ENCODE measurements at places on chromosomes 5 and 9.

DNA sequence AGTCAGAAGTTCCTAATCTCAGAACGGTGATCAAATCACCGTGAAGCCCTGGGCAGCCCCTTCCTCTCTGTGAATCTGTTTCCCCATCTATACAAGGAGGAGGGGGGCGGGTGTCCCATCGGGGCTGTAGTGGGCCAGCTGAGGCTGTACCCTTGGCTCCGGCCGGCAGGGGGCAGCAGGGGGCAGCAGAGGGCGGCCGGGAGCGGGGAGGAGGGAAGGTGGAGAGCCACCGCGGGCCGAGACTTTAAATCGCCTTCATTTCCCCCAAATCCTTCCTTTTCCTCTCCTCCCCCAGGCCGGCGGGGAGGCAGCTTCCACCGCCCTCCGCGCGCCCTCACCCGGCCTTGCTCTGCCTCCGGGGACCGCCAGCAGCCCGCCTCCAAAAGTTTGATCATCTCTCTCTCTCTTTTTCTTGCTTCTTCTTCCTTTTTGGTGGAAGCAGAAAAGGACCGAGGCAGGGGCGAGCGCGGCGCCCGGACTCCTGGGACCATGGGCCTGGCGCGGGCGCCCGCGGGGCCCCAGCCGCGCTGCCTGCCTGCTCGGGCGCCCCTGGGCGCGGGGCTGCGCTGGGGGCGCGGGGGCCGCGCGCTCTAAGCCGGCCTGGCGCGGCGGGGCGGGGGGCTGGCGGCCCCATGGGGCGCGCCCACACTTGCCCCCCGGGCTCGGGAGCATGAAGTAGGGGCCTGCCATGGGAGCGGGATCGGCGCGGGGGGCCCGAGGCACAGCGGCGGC is at the start of gene COL27A1:
Gene COL27A1, plus strand, starts transcription at position 275 of the 732 bp plus-strand sequence. Its CDS starts 414 bp downstream, at position 689.
- peak; percentile 91 for DNase-seq

DNA sequence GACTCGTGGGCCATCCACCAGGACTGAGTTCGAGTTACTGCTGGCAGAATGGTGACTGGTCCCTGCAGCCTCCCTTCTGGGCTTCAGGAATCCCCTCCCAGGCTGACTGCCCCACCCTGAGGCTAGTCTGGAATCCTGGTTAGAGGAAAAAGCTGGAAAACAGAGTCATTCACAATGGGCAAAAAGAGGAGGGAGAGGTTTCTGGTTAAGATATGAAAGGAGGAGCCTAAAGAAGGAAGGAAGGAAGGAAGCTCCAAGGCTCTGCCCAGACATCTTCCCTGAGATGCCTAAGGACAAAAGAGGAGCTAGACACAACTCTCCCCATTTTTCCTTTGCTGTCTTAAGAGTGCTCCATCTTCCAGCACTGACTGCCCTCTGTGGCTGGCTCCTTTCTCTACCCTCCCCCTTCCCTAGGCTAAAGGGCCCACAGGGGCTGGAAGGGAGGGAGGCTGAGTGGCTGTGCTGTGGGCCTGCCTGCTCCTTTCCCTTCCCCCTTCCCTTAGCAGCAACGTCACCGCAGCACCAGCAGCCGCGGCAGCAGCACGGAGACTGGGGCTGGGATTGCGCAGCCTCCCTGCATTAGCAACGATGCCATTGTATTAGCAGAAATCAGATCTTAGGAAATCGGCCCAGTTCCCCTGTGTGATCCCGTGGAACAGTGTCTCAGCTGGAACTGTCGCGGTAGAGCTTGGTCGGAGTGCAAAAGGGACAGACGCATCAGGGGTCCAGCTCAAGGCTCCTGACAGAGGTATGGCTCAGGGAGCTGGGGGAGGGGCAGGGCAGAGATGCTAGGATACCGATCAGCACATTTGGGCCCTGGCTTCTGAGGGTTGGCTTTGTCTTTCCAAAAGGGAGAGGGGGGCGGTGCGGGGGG is 48.7 kb downstream of the RUSC2 start:
- no peak for DNase-seq

GRCh38 chr9:126852086-126852688 is 8.3 kb upstream of the ZBTB34 start:
- no peak for DNase-seq

DNA sequence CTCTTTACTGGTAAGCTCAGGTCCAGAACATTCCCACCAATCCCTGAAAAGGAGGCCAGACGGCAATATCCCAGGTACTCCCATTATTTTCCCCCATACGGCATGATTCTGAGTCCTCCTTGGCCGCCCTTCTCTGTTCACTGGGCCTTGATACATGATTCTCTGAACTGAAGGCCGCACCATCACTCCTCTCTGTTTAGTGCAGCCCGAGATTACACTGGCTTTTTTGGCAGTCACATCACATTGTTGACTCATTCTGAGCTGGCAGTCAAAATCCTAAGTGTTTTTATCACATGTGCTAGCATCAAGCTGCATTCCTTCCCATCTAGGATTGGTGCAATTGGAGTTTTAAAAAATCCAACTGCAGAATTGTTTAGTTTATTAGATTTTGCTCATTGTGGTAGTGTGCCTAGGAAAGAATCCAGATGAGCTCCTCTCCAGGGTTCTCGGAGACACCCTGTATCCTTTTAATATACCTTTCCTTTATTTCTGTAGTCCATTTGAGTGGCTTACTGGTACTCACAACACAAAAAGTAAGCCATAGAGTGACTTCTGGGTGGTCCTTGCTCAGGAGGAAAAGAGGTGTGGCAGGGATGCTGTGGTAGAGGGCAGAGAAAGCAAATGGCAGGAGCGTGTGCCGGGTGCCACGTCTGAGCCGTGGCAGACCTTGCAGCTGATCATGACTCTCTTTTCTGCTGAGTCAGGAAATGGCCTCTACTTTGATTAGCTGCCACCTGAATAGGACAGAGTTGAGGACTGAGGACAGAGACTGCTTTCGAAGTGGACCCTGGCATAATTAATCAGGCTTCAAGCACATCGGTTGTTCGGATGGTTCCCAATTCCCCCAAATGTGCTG is 121.1 kb upstream of the IL12B start:
- no peak for DNase-seq

DNA sequence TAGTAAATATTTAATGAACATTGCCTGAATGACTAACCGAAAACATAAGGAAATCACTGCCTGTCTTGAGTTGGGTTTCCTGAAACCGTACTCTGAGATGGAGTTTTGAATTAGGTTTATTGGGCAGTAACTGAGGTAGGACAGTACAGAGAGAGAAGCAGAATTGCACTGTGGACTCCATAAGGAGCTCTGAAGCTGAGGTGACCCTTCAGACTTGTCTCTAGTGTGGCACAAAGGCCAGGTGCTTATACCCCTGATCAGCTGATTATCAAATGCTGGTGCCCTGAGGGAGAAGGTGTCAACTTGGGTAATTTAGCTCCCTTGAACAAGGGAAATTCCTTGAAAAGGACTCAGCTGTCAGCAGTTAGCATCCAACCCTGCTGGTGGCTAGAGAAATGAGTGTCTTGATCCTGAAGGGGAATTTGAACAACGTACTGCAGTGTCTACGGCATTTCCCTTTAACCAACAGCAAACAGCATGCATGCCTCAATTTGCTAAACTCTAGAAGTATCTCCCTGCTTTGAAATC is 135.0 kb upstream of the SMARCA2 start:
- DNase-seq = no peak

DNA sequence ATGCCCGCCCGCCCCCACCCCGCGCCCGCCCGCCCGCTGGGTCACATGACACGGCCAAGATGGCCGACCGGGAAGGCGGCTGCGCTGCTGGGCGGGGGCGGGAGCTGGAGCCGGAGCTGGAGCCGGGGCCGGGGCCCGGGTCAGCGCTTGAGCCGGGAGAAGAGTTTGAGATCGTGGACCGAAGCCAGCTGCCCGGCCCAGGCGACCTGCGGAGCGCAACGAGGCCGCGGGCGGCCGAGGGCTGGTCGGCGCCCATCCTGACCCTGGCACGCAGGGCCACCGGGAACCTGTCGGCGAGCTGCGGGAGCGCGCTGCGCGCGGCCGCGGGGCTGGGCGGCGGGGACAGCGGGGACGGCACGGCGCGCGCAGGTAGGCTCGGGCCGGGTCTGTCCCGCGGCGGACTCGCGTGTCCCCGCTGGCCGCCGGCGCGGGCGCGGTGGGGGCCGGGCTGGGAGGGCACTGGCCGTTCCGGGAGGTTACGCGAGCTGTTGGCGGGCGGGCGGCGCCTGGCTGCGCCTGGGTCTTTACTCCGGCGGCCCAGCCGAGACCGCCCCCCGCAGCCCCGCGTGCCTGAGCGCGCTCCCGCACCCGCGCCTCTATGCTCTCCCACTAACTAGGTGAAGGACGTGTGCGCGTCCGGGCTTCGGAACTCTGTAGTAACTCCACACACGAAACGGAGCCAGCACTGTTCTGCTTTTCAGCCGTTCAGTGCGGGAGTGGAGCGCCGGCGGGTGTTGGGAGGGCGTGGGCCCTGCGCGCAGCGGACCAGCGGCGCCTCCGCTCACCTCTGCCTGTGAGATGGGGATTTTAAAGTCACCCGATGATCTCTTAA is at the start of gene RUFY1:
Gene RUFY1, plus strand, starts transcription at position 44 of the 832 bp plus-strand sequence. Its CDS starts 16 bp downstream, at position 60.
- DNase-seq = peak; percentile 86
